ENCODE measurements at places on chromosomes 16 and 17.

GRCh38 chr17:50677851-50678375, 29.8 kb downstream of the ANKRD40 start:
- no peak for DNase-seq

DNA sequence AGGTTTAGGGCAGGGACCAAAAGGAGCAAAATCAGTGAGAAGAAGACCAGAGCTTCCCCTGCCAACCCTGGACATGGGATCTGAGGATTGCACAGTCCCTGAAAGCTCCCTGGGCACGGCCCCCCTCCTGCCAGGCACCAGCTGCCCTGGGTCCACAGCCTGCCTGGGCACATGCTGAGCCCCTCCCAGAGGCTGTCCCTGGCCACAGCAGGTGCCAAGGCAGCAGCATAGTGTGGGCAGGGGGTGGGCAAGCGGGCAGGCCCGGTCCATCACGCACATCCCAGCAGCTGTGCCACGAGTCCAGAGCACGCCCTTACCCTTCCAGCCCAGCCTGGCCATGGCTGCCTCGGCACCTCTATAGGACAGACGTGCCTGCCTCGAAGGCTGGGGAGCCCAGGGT, 12.7 kb downstream of the SCN4A start:
- DNase-seq, result no peak

DNA sequence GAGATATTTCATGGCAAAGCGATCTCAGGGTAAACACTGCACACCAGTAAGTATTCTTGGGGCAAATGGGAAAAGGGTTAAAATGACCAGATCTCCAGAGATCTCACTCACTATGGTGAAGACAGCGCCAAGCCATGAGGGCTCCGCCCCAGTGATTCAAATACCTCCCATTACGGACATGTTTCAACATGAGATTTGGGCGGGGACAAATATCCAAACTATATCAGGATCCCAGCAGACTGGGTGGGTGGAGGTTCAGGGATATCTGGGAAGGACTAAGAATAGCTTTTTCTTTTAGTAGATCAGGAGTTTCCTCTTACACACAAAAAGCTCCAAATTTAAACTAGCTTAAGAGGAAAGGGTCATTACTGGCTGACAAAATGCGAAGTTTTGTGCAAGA, 181.7 kb downstream of the WWOX start:
- DNase-seq, result no peak

DNA sequence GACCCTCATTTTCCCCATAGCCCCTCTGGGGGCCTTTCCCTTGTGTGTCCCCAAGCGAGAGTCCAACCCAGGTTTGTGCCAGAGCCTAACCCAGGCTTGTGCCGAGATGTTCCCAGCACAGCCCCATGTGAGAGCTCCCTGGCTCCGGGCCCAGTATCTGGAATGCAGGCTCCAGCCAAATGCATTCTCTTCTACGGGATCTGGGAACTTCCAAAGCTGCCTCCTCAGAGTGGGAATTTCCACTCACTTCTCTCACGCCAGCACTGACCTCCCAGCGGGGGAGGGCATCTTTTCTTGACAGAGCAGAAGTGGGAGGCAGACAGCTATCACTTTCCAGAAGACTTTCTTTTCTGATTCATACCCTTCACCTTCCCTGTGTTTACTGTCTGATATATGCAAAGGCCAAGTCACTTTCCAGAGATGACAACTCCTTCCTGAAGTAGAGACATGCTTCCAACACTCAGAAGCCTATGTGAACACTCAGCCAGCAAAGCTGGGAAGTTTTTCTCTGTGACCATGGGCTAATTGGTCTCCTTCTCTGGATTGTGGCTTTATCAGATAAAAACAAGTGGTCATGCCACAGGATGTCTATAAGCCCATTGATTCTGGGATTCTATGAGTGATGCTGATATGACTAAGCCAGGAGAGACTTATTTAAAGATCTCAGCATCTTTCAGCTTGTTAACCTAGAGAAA, 2.5 kb upstream of the CCL2 start:
- no peak for DNase-seq

DNA sequence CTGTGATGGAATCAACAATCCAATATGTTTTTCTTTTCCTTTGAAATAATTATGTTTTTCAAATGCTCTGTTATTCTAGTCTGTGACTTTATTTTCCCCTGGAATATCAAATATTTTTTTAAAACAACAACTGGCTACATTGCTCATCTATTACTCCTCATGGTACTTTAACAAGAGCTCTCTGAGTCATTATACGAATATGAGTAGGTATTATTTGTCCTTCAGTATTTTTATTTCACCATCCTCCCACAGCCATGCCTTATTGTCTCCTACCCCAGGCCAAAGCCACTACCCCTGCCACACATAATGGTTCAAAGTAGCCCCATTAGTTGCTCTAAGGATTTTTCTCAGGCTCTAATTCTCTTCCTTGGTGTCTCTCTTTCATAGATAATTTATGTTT, 1572.3 kb downstream of the CDH8 start:
- DNase-seq, result no peak

All from neural progenitor cell (in vitro differentiated cells).